ENCODE measurements at places on chromosomes 3 and 15. TPM values are rescaled to one million over a fixed set of nuclear protein-coding genes. Genes with fewer than 3 reads are reported as not detected.

DNA sequence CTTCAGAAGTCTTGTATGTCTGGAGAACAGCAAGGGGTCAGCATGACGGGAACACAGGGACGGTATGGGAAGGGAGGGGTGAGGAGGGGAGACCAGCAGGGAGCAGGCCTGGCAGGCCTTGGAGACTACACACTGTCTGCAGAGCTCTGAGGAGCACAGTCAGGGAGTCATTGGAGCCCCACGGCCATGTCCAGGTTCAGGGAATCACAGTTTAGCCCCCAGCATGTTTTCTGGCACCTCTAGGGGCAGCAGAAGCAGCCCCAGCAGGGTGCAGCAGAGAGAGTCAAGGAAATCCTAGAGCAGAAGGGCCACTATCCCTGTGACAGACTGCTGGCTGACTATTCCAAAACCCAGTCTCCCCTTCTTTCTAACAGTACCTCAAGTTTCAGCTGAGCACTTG is 3.2 kb downstream of the LAMP3 start:
- no peak for DNase-seq

DNA sequence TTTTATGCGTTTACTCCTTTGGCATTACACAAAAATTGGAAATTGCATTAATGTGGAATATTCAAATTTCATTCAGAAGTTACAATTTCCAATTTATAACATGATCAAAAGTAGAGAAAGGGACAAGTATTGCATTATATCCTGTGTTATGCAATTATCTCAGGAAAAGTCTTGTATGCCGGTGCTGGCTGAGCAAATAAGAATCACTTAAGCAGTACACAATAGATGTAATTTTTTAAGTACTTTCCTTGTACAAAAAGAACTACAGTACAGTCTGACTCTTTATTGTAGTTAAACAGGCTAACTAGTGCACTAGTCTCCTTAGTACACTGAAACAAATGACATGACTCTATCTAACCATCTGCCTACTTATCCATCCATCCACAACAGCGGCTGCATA is 493.2 kb upstream of the KCNMB2 start:
- DNase-seq: no peak

GRCh38 chr3:147408188-147409100 is 721 bp upstream of the ZIC1 start:
- DNase-seq: no peak

The FETUB gene
- total RNA-seq: not detected

DNA sequence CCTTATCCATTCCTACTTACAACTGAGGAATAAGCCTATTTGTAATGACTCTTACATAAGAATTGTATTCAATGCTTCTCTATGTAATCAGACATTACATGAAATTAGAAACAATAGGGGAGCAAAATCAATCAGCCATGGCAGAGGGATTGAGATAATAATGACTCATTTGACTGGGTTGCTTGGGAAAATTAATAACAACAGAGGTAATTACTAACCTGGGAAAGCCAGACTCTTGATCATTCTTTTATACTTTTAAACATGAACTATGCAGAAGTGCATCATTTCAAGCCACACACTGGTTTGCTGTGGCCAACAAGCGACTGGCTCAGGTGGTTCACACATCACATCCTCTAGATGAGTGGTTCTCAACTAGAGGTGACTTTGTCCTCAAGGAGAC is 126.3 kb upstream of the CRBN start:
- no peak for DNase-seq

DNA sequence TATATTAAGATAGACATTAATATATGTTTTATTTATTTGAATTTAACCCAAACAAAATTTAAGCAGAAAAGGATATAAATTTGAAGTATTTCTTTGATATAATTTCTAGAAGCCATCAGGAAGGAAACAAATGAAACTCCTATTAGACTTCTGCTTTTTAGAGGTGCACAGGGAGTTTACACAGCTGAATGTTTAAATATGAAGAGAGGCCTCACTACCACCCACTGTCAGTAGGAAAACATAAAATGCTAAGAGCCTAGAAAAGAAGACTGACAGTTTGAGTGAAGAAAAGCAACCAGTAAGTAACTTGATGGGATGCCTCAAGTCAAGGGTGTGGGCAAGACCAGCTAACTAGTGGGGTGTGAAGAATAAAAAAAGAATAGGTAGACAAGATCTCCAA is 19.7 kb downstream of the PLSCR2 start:
- DNase-seq: no peak

The RETNLB gene
- not detected for total RNA-seq

- no peak for DNase-seq
Measured at GRCh38 chr3:101722394-101723173, 1.8 kb upstream of the CEP97 start.

DNA sequence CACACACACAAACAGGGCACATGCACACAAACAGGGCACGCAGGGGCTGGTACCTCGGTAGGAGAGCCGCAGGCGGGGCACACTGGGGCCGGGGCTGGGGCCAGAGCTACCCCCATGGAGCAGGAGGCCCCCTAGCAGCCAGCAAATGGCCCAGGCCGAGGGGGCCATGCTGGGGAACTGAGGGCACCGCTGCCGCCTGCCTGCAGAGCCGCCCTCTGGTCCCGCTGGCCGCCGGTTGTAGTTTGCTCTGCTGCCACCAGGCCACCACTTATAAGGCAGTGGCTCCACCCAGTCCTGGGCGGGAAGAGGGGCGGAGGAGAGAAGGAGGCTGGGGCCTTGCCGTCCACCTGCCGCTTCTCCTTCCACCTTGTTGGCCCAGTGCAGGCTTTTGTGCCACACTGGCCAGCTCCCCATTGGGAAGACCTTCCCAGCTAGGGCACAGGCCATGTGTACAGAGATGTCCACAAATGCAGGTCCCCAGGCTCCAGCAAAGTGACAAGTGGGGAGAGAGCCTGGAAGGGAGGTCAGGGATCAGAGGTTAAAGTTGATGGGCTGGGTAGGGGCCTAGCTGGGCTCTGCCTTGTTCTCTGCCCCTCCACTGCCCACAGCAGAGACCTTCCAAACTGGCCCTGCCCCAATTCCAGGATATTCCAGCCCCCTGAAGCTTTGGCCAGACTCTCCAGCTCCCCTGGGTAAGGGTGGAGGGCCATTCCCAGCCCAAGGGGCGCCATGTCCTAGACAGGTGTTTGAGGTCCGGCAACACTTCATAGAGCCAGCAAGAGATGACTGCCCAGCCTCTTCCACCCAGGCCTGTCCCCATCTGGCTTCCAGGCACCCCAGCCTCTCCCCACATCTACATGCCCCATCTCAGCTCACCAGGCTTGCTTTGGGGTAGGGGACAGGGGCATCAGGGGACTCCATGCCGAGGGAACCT is at the start of gene SEMA3G:
SEMA3G (minus strand) TSS at position 244 of the 934 bp plus-strand sequence; CDS start at position 168, 76 bp downstream.
- DNase-seq: peak; percentile 81

DNA sequence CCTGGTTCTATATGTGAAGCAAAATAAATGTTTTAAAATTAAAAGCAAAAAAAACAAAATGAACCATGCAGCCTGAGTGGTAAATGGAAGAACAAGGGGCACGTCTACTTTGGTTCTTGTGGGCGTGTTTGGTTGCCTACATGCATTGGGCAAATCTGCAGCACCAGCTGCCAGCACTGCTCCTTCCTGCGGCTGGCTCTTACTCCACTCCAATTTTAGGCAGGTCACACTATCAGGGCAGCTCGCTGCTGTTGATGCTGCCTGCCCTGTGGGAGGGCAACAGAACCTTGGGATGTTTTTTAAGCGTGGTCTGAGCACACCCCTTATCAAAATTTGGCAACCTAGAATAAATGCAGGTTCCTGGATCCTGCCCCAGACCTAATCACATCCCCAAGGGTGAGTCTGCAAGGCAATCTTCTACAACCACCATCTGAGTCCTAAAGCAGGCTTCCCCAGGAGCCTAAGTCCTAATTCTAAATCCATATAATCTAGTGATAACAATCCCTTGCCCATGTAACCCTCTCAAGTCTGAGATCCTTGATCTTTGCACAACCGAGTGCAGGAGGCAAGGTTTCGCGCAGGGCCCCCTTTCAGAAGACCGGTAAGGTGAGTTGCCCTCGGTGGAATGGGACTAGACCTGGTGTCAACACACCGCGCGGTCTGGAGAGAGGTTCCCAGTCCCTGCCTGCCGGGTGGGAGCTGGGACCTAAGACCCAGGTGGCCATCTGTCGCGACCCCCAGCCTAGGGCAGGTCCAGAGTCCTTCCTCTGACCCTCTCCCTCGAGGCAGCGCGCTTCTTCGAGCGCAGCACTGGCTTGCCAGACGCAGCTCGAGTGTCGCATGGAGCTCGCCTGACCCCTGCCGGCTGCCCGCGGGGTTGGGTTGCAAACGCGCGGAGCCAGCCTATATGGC is 15.9 kb downstream of the IVD start:
- DNase-seq: peak; percentile 85

GRCh38 chr3:106675451-106675850 is 701.8 kb upstream of the CCDC54 start:
- DNase-seq: no peak

DNA sequence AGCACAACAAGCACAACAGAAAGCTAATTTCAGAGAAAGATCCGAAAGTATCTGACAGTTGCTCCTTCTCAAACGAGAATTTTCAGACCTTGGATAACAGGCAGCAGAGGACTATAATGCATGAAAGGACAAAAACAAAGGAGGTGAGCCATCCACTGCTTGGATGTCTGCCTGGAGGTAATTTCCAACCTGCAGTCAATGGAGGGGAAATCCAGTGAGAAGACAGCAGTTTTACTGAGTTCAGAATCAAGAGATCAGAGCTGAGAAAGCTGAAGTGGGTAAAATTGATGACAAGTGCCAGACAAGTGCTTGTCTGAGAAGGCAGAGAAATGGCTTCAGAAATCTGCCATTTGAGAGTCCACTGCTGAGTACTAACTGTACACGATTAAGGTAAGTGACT is 22.1 kb downstream of the UBE3A start:
- no peak for DNase-seq

DNA sequence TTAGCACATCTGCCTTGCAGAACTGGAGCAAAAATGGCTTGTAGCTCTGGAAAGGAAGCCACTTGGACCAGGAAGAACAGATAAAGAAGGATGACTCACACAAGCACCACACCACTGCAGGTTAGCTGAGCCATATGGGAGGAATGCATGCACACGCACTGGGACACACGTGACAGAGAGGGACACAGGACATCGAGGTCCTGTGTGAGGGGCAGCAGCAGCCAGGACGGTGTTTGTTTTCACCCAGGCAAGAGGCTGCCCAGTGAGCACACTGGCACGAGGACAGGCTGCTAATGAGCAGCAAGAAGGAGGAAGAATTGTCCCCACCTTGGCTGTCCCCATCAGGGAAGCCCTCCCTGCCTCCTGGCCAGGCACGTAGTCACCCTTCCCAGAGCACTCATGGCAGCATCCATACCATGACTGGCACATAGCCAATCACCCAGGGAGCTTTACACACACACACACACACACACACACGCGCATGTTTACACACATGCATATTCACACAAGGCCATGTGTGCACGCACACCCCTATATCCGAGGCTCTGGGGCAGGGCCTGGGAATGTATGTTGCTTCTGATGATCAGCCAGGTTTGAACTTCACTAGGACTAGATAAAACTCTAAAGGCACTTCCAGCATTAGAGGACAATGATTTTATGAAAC is 24.0 kb upstream of the SPTBN5 start:
- no peak for DNase-seq

DNA sequence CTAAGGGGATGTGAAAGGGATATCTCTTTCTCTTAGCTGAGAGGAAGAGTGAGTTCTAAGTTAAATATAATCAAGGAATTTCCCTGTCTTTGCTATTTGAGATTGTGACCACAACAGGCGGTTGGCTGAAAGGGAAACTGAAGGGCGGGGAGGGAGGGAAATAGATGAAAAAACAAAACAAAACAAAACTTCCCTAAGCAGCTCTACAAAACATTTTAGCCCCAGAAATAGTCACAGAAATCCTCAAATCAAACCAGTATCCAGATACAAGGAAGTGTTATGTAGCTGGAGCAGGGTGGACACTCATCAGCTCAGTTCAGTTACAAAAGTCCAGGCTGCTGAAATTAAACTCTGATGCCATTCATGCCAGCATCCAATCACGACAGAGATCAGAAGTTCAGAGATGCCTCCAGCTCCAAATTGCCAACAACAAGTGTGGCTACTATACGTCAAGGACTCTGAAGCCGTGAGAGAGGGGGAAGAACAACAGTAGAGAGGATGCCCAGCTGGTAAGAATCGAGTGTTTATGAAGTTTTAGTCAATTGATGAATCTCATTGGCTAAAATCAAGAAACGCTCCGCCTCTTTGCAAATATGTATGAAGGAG is 319 bp upstream of the TP63 start:
- DNase-seq: no peak

The OSTN gene
- not detected for total RNA-seq

DNA sequence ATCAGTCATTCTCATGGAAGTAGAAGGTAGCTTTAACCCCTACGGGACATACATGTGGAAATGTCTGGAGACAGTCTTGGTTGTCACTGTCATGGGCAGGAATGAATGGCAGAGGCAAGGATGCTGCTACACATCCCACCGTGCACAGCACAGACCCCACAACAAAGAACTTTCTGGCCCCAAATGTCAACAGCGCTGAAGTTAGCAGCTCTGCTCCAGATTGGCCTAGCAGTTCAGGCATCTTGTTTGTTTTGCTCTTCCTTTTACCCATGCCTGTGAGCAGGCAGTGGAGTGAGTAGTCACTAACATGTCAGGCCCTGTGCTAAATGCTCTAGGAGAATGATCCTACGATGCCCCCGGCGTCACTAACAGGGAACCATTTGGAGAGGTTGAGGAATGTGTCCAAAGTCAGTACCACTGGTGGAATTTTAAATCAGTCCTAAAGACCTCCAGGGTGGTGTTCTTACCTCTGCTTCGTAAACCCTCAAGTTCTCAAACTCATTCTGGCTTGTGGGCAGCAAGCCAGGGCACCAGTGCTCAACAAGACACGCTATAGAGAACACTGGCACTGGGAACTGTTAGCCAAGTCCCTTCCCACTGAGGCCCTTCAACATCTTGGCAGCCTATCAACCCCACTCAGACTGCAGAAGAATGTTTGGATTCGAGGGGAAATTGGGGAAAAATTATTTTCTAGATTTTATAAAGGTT is 142.2 kb downstream of the FOXP1 start:
- DNase-seq: peak; percentile 75

The RASGRF1 gene
- not detected for total RNA-seq

The THAP10 gene
- 2.6 TPM for total RNA-seq

DNA sequence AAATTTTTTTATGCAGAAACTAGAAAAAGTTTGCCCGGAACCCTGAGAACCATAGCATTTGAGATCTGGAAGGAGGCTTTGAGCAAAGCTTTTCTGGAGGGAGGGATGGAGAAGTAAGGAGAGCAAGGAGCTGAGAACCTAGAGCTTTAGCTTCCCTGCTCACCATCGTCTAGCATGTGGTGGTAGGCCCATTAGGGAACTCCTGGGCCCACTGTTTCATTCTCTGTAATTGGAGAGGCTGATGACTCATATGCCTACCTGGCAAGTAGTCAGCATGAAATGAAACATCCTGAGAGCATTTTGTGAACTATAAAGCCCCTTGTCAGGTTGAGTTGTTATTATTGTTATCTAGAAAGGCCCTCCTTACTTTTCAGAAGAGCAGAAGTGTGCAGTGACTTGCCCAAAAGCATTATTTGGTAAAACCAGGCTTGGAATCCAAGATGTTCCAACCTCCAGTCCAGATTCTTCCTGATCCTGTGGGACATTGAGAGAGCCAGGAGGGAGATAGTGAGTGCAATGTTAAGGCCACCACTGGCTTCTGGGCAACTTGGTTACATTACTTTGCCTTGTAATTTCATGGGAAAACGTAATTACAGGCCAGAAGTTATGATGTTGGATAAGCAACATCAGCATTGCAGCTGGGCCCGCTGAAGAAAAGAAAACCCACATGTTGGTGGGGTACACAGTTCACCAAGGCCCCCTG is 104.5 kb upstream of the BFSP2 start:
- DNase-seq: no peak

The RAB5A gene
- total RNA-seq: 65.0 TPM
